Upper lobe of left lung (tissue), 6 donors: ENCODE measurements at places on chromosomes 6 and 20. TPM values are rescaled to one million over a fixed set of nuclear protein-coding genes. Genes with fewer than 3 reads are reported as not detected.

The TGM3 gene
- 0.34 TPM for total RNA-seq

The TMEM14B gene
- 31.0 TPM for total RNA-seq

The APOM gene
- total RNA-seq, result 4.3 TPM

The PLCB1 gene
- 4.8 TPM for total RNA-seq

The STK38 gene
- 26.0 TPM for total RNA-seq

The THBD gene
- total RNA-seq, result 49.3 TPM

The WFDC2 gene
- total RNA-seq, result 163 TPM

The EPPIN gene
- 0.15 TPM for total RNA-seq

DNA sequence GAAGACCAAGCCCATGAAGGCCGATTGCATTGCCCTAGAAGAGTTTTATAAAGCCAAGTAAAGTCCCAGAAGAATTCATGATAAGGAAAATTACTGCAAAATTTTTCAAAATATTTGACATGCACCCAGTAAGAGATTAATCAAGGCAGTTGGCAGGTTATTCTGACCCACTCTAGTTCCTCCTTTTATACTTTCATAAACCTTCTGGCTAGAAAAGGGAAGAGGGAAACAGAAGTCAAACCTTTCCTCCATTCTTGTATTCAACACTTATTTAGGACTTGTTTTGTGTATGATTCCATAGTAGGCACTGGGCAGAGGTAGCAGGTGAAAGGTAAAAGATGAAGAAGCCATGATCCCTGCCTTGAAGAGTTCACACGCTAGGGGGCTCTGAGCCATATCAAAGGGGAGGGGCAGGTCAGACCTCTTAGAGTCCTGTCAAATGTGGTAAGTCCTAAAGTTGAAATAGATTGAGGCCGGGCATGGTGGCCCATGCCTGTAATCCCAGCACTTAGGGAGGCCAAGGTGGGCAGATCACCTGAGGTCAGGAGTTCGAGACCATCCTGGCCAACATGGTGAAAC lies 85.4 kb downstream of the NDUFAF5 start:
- H3K4me1 ChIP-seq, result peaks cover 18% of the 10 kb centered on the region
- H3K27me3 ChIP-seq, result no peaks in the 10 kb centered on the region
- DNase-seq, result no peak
- H3K4me3 ChIP-seq, result no peak overlapping the region
- no peaks in the 10 kb centered on the region for H3K36me3 ChIP-seq

DNA sequence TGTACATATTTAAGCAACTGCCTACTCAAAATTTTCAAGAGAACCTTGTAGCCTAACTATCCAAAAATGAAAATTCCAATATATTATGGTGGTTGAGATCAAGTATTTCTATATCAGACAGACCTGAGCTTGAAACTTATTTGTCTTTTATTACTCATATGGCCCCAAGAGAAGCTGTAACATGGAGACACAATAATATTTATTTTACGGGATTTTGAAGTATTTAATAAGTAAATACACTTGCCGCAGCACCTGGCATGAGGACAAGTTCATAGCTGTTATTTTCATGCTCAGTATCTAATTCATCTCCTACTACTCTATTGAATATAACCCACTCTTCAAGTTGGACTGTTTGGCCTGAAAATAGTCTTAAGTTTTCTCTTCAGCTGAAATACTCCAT lies 28.0 kb downstream of the PTPRK start:
- peak; percentile 28 for DNase-seq
- H3K4me3 ChIP-seq, result no peak overlapping the region
- no peaks in the 10 kb centered on the region for H3K36me3 ChIP-seq
- H3K27ac ChIP-seq, result peak overlapping the region; percentile 76
- H3K27me3 ChIP-seq, result no peaks in the 10 kb centered on the region

GRCh38 chr6:63319939-63320338 lies at the start of gene LGSN:
TSS of gene LGSN (minus strand) at chr6:63319983. CDS start at chr6:63319943, 40 bp downstream.
- no peak within 1 kb of the TSS for H3K4me3 ChIP-seq
- DNase-seq, result no peak
- H3K27me3 ChIP-seq, result no peaks in the 10 kb centered on the region
- H3K4me1 ChIP-seq, result no peaks in the 10 kb centered on the region
- H3K36me3 ChIP-seq, result no peaks in the 10 kb centered on the region

DNA sequence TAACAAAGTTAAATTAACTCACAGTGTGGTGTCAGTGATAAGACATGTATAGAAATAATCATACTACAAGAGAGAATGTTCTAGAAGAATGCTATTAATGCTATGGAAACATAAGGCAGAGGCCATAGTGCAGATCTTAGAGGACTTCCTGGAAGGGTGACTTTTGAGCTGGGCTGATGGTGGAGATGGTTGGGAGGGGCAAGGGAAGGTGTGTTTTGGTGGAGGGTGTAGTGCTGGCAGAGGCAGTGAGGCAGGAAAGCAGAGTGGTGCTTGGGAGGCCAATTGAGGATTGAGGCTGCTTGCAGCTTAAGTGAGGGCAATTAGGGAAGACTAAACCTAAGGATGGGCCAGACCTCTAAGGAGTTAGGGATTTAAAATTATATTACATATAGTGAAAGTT lies 58.5 kb upstream of the FNDC1 start:
- no peak for DNase-seq
- no peak overlapping the region for H3K27ac ChIP-seq
- H3K4me3 ChIP-seq, result no peak overlapping the region
- no peaks in the 10 kb centered on the region for H3K36me3 ChIP-seq
- peaks cover 24% of the 10 kb centered on the region for H3K4me1 ChIP-seq

GRCh38 chr6:74289884-74290283 lies 593.9 kb downstream of the CD109 start:
- no peak overlapping the region for H3K4me3 ChIP-seq
- no peaks in the 10 kb centered on the region for H3K4me1 ChIP-seq
- no peak overlapping the region for H3K27ac ChIP-seq

DNA sequence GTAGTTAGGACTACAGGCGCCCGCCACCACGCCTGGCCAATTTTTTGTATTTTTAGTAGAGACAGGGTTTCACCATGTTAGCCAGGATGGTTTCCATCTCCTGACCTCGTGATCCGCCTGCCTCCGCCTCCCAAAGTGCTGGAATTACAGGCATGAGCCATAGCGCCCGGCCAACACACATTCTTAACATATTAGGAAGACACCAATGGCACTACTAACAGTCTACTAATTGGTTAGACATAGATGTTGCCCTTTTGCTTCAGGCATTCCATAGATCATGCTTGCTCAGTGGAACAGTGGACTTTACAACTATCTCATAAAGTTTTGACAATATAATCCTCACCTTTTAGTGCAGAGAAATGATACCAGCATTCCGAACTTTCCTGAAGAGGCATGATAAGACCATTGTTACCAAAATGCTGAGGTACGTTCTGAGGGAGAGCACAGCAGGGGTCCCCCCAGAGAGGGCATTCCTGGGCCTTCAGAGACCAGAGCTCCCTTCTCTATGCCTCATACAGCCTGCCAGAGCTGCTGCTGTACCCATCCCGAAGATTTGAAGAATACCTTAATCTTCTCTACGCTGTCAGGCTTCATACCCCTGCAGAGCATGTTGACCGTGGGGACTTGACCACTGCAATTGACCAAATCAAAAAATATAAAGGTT lies 89.4 kb downstream of the ECT2L start:
- H3K36me3 ChIP-seq, result no peaks in the 10 kb centered on the region
- no peak for DNase-seq
- H3K27ac ChIP-seq, result no peak overlapping the region
- H3K4me1 ChIP-seq, result no peaks in the 10 kb centered on the region
- no peak overlapping the region for H3K4me3 ChIP-seq

- no peaks in the 10 kb centered on the region for H3K27me3 ChIP-seq
- peaks cover 6% of the 10 kb centered on the region for H3K4me1 ChIP-seq
- no peak overlapping the region for H3K4me3 ChIP-seq
- no peaks in the 10 kb centered on the region for H3K36me3 ChIP-seq
- no peak for DNase-seq
These were observed 304.9 kb downstream of the EYA4 start for GRCh38 chr6:133546098-133546497.

GRCh38 chr6:118186672-118187567 lies 279.9 kb downstream of the SLC35F1 start:
- no peaks in the 10 kb centered on the region for H3K4me1 ChIP-seq
- no peak for DNase-seq
- no peaks in the 10 kb centered on the region for H3K27me3 ChIP-seq
- no peak overlapping the region for H3K27ac ChIP-seq
- H3K36me3 ChIP-seq, result no peaks in the 10 kb centered on the region

DNA sequence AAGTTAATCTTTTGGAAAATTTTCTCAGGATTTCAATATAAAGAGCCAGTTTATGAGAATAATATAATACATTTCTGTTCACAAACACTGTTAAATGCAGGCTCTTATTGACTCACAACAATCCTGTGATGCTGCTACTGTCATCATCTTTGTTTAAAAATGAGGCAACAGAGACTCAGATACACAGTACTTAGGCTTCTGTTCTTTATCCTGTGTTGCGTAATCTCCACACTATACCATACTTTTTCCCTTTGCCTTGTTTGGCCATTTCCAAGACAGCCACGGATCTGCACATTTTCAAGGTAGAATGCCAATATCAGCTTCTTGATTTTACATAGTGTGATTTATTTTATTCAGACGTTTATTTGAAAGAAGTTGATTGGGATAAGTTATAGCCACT lies 699.0 kb upstream of the CITED2 start:
- peaks cover 23% of the 10 kb centered on the region for H3K4me1 ChIP-seq
- H3K4me3 ChIP-seq, result no peak overlapping the region
- DNase-seq, result no peak
- H3K27me3 ChIP-seq, result no peaks in the 10 kb centered on the region
- H3K36me3 ChIP-seq, result no peaks in the 10 kb centered on the region
- no peak overlapping the region for H3K27ac ChIP-seq

GRCh38 chr6:105164418-105164817 lies 15.4 kb downstream of the POPDC3 start:
- no peak overlapping the region for H3K27ac ChIP-seq
- H3K27me3 ChIP-seq, result no peaks in the 10 kb centered on the region
- no peak for DNase-seq
- H3K4me1 ChIP-seq, result no peaks in the 10 kb centered on the region
- H3K4me3 ChIP-seq, result no peak overlapping the region

DNA sequence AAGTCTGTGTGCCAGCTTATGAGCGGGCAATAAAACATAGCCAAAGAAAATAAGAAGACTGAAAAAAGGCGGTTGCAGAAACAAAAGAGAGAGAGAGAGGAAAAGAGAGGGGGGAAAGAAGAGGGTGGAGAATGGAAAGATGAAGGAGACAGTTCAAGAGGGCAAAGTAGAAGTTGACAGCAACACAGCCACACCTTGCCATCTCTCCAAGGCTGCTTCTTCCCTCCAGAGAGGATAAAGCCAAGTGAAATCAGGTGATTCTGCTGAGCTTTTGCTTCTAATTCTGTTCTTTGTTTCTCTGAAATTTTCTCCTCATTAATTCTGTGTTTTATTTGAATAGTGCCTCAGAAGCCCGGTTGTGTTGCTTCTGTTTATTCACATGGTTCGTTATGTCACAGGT lies 48.5 kb downstream of the PTPRK start:
- H3K27ac ChIP-seq, result no peak overlapping the region
- DNase-seq, result no peak
- H3K36me3 ChIP-seq, result no peaks in the 10 kb centered on the region
- no peaks in the 10 kb centered on the region for H3K27me3 ChIP-seq

DNA sequence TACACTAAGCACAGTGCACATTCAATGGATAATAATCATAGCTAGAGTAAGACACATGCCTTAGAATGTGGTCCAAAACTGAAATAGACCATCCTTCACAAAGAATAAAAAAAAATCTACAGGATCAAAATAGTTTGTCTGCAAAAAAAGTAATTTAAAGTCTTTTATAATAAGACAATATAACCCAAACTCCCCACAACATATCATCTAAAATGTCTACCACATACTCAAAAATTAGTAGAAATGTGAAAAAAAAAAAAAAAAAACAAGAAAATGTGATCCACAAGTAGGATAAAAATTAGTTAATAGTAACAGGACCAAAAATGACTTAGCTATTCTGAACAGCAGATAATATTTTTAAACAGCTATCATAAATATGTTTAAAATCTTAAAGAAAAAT lies 557.2 kb upstream of the ARID1B start:
- H3K27ac ChIP-seq, result no peak overlapping the region
- no peaks in the 10 kb centered on the region for H3K4me1 ChIP-seq
- no peaks in the 10 kb centered on the region for H3K27me3 ChIP-seq
- no peak for DNase-seq
- no peaks in the 10 kb centered on the region for H3K36me3 ChIP-seq

GRCh38 chr6:8562125-8562524 lies 126.8 kb upstream of the SLC35B3 start:
- no peaks in the 10 kb centered on the region for H3K36me3 ChIP-seq
- H3K27ac ChIP-seq, result no peak overlapping the region
- no peak for DNase-seq
- no peaks in the 10 kb centered on the region for H3K4me1 ChIP-seq
- H3K27me3 ChIP-seq, result no peaks in the 10 kb centered on the region

DNA sequence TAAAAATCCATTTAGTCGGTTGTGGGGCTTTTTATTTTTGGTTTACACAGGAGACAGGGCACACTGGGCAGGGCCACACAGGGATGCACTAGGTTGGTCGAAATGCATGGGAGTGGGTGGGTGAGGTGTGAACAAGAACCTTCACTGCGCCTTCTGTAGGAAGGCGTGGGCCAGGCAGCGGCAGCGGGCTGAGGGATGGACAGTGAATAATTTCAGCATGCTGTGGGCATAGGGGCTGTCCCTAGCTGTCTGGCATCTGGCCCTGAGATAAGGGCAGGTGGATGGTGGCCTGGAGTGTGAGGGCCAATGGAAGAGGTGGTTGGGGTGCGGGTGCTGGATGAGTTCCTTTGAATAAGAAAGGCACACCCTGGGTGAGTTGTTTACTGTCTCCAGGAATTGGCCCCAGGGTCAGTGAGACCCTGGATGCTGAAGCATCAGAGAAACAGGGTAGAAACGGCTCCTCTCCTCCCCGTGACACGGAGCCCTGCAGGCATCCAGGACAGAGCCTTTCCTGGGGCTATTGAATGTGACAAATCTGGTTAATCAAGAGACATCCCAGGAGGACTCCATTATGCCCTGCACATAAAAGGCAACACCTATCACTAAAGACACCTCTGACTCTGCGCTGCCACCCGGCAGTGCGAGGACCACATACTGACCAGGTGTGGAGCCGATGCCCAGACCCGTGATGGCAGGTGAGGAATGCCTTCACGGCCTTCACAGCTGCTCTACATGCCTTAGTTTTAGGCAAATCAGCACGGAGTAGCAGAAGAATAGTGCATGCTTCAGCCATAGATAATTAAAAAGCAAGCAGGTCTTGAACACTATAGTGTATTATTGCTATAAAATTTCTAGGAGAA lies 123.0 kb upstream of the SNX9 start:
- no peak overlapping the region for H3K27ac ChIP-seq
- no peaks in the 10 kb centered on the region for H3K36me3 ChIP-seq
- no peak overlapping the region for H3K4me3 ChIP-seq

- H3K27ac ChIP-seq, result no peak overlapping the region
- DNase-seq, result no peak
- H3K4me3 ChIP-seq, result no peak overlapping the region
- no peaks in the 10 kb centered on the region for H3K27me3 ChIP-seq
- H3K4me1 ChIP-seq, result no peaks in the 10 kb centered on the region
These were observed 184.5 kb upstream of the AGPAT4 start for GRCh38 chr6:161458201-161458951.

- H3K27me3 ChIP-seq, result no peaks in the 10 kb centered on the region
- H3K4me1 ChIP-seq, result no peaks in the 10 kb centered on the region
- H3K36me3 ChIP-seq, result no peaks in the 10 kb centered on the region
- H3K27ac ChIP-seq, result no peak overlapping the region
- no peak for DNase-seq
These were observed 68.4 kb downstream of the ID4 start for GRCh38 chr6:19905584-19905983.
